HuH-7.5 (cell line): ENCODE measurements at places on chromosomes 11 and 22.

- peak; percentile 57 for DNase-seq
These were observed 11.9 kb upstream of the NRIP3 start for GRCh38 chr11:9015677-9016076.

GRCh38 chr11:18588297-18589252 is at the start of gene UEVLD:
TSS of gene UEVLD (minus strand) at chr11:18588734. CDS start at chr11:18588654, 80 bp downstream.
- DNase-seq, result peak; percentile 80

GRCh38 chr22:20430101-20430719 is 7.4 kb downstream of the SCARF2 start:
- DNase-seq, result no peak

- peak; percentile 14 for DNase-seq
These were observed 59.8 kb downstream of the TMEM135 start for GRCh38 chr11:87097582-87097981.

DNA sequence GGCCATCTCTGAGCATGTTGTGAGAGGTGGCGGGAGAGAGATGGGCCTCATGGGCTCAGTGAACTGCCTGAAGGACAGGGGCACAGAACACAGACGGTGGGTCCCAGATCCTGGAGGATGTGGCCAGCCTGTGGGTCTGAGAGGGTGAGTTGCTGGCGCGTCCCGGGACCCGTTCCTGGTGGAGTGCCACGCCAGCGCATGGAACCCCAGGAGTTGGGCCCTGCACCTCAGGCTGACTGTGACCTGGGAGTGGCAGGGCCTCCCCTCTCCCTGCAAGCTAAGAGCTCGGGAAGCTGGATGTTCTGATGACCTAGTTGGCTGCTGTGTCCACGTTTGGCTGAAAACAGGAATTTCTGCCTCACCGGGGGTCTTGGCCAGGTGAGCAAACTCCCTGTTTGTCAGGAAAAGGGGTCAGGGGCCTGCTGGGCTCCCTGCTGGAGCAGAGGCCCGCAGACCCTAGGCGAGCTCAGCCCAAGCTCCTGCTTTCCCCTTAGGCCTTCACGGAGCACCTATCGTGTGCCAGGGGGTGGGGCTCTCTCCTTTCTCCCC is 15.0 kb downstream of the LRRC32 start:
- no peak for DNase-seq

- DNase-seq, result no peak
These were observed 632.0 kb downstream of the BRD1 start for GRCh38 chr22:49195636-49196035.

- DNase-seq, result no peak
These were observed 37.5 kb downstream of the MPPED1 start for GRCh38 chr22:43449205-43449830.

DNA sequence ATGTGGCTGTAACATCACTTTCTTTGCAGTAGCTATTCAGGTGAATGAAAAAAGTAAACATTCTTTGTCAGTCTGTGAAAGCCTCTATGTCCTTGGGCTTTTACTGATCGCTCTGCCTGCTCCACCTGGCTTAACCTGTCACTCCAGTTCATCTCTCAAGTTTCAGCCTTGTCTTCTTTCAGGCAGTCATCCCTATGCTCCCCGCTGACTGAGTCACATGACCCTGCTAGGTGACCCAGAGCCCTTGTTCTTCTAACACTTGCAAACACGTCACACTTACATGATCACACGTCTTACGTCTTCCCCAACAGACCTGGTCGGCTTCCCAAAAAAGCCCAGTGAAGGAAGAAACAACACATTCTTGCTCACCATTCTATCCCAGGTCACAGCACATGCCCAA is 499.3 kb upstream of the TENM4 start:
- no peak for DNase-seq

DNA sequence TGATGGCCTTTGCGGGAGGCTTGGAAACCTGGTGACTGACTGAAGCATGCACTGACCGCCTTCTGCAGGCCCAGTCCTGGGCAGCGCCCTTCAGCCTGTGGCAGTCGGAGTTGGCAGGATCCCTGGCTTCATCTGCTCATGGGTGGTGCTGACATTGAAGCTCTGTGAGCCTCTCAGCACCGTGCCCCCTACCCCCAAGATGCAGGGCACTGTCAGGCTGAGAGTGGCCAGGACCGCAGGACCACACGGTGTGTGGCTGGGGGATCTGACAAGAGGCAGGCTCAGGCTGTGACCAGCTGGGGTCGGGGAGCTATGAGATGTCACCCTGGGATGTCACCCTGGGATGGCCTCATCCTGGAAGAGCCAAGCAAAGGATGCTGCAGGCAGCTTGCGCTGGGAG is 32.7 kb downstream of the TBC1D22A start:
- no peak for DNase-seq

GRCh38 chr11:64165481-64165841 is 452 bp downstream of the MACROD1 start:
- no peak for DNase-seq

DNA sequence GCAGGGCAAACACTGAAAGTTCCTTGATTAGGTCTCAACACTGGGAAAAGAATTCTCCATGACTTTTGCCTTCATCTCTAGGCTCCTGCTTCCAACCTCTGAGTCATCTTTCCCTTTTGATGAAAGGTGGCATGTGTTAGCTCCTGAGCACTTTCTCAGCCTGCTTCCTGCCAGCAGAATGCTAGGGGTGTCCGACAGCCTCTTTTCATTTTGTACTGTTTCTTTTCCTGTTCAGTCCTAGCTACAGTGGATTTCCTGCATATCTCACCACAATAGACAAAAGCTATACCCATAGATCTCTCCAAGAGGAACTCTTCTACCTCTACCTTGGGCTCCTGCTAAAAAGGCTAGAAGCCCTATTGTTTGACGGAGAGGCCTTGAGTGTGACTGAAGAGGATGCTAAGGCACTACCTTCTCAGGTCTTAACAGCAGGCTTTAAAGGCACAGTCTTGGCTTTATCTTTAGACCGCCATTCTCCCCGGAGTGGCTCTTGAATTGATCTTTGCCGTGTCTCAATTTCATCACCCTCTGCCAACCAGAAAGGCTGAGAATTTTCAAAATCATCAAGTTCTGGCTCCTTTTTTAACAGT is 145.5 kb downstream of the RBFOX2 start:
- no peak for DNase-seq

DNA sequence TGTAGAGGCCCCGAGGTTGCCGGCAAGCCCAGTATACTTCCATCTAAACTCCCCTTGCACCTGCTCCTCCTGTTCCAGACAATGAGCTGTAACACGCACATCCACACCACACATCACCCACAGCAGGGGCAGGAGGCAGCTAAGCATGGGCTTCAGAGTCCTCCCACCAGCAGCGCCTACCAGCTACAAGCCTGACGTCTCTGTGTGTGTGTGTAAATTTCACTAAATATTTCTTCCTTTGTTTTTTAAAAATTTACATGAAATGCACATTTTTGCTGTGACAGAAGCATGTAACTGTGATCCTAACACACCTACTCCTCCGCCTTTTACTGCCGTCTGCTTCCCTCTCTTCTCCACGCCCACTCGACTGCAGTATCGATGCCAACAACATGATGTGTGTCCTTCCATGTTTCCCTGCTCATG is 29.4 kb upstream of the PACSIN2 start:
- no peak for DNase-seq

DNA sequence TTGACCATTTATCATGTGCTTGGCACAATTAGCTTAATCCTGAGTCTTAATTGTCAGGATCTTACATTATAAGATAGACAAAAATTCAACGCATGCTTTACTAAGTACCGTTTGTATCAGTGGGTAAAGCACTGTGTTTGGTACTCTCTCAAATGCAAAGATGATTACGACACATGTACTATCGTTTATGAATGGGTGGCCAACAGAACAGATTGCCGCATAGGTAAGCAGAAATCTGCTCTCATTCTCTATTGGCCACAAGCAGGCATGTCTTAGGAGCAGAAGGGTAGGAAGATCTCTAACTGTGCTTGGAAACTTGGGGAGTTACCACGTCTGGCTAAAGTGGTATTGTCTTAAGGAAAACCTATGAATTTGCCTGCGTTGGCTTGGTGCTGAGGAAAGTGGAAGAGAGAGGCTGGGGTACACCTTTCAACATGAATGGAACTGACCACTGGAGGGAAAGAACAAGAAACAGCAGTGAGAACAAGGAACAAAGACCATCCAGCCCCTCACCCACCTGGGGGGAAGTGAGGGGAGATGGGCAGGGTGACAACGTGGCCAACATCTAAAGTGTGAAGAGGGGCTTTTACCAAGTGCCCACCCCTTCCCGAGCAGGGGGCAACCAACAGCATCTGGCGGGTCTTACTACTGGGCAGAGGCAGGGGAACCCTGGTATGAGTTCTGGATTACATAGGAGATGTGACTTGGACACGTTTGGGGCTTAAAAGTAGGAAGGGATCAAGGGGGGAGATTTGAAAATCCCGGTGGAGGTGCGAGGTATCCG is 1.0 kb upstream of the TUBA8 start:
- DNase-seq, result no peak

DNA sequence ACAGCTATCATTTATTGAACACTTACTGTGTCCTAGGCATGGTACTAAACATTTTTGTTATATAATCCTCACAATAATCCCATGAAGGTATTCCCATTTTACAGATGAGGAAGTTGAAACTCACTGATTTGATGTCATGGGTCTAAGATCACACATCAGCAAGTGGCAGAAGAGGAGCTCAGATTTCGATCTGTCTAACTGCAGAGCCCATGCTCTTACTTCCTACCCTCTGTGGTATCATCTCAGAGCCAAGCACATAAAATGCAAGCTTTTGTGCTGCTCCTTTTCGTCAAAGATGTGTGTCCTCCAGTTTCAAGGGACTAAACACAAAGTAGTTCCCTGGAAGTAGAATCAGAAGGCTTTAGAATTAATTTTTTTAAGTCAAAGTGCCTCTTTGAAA is 71.1 kb downstream of the ARFGAP2 start:
- no peak for DNase-seq

DNA sequence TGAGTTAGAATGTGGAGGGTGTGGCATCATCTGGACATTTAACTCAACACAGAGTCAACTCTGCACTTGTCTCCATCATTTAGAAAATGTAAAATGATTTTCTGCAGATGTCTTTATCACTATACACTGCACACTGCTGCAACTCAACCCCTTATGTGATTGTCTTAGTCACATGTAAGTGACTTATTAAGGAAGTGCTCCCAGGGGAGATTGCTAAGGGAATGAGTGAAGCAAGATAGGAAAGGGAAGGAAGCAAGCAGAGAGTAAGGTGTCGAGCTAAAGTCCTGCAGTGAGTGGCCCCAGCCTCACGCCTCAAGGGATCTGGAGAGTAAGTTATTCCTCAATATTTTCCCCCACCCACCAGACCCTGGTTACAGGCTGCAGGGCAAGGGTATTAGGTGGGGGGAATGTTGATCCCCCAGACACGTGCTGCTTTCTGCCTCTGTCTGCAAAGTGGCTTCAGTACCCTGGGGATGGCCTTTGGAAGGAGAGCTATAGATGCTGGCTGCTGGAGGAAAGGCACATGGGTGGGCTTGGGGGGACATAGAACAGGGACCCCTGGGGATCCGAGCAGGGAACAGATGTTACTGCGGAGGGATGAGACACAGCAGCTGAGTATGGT is 7.2 kb upstream of the CBX6 start:
- no peak for DNase-seq

- no peak for DNase-seq
These were observed 3.3 kb downstream of the FAM118B start for GRCh38 chr11:126214841-126215240.

- DNase-seq, result no peak
These were observed 16.5 kb downstream of the TMEM258 start for GRCh38 chr11:61775606-61776554.

GRCh38 chr11:6371825-6372224 is 18.4 kb upstream of the SMPD1 start:
- no peak for DNase-seq

DNA sequence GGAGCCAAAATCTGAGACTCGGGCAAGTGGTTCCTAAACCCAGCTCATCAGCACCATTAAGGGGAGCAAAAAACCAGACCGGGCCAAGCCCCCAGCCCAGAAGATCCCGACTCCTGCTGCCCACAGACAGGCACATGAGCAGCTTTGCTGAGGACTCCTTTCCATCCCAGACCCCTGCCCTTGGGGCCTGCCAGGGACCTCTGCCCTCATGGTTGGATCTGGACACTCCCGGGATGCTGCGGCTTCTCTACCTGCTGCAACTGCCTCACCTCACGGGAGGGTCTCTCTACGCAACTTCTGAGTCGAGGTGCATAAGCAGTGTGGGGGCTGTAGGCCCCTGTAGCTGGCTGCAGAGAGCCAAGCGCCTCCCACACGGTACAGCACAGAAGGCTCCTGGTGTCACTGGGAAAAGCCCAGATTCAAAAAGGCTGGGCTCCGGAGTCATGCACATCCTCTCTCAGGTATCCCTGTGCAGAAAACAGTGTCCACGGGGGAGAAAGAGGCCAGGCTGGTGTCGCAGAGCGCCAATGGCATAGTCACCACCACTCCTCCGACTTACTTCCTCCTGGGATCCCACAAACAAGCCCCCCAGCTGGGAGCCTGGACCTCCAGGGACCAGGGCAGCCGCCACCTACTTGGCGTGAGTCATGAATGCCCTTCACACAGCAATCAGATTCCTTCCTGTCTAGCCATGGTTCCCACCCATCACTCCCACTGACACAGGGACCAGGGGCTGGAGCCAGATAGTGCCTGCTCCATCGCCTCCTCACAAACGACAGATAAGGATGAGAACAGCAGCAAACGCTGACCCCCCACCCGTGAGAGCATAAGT is 122.1 kb downstream of the BCR start:
- DNase-seq, result no peak

DNA sequence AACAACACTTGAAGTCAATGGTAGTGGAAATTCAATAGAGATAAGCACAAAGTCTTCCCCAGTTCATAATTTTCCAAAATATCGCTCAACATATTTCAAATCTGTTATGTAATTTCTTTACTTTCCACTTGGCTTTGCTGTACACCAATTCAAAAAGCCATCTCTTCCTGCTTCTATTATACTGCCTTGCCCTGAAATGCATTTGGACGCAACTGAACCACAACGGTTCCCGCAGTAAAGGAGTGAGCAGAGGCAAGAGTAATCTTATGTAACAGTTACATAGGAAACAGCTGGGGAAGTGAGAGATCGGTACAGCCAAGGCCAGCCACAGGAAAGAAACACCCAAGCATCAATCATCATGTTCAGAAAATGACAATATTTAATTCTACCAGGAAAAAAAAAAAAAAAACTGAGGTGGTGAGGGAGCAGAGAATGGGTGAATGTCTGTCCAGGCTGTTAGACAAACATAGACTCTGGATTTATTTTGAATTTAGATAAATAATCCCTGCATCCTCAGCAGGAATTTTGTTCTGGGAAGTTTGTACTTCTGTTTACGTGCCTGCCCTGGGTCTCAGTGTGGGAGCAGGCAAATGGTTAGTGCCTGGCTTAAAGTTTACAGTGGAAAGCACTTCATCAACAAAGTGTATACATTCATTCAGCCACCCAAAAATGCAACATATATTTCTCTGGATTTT is 392.2 kb downstream of the ETS1 start:
- no peak for DNase-seq
